Psoas muscle (tissue), 8 donors: ENCODE measurements at places on chromosomes 1 and 21. TPM values are rescaled to one million over a fixed set of nuclear protein-coding genes. Genes with fewer than 3 reads are reported as not detected.
A peak's percentile ranks its signal among the peaks of the same experiment; 100 is the strongest.

DNA sequence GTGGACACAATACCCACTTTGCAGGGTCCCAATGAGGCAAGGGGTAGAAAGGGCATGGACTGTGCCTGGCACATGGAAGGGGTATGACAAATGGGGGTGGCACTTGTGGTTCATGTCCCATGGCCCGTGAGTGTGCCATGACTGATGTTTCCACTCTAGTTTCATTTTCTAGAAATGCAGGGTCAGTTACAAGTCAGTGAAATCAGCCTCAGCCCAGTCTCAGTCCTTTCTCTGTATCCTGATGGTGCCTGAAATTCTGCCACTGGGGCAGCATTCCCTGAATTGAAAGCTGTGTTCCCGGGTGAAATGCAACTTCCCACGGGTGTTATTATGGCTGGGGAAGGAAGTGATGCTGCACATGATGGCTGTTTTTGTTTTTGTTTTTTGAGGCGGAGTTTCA lies 110.8 kb upstream of the ZBTB40 start:
- DNase-seq: no peak

DNA sequence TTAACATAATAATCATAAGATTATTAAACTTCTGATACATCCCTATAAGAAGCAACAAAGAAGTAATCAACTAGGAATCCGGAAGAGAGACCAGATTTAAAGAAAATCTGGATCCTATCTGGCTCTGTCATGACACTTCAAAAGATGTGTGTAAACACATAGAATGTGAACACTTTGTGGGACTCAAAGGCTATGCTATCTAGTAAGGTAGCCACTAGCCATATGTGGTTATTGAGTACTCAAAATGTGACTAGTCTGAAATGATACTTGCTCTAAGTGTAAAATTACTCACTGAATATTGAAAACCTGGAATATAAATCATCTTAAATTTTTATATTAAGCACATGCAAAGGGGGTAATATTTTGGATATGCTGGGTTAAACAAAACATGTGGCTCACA lies 8.7 kb downstream of the FUBP1 start:
- no peak for DNase-seq

DNA sequence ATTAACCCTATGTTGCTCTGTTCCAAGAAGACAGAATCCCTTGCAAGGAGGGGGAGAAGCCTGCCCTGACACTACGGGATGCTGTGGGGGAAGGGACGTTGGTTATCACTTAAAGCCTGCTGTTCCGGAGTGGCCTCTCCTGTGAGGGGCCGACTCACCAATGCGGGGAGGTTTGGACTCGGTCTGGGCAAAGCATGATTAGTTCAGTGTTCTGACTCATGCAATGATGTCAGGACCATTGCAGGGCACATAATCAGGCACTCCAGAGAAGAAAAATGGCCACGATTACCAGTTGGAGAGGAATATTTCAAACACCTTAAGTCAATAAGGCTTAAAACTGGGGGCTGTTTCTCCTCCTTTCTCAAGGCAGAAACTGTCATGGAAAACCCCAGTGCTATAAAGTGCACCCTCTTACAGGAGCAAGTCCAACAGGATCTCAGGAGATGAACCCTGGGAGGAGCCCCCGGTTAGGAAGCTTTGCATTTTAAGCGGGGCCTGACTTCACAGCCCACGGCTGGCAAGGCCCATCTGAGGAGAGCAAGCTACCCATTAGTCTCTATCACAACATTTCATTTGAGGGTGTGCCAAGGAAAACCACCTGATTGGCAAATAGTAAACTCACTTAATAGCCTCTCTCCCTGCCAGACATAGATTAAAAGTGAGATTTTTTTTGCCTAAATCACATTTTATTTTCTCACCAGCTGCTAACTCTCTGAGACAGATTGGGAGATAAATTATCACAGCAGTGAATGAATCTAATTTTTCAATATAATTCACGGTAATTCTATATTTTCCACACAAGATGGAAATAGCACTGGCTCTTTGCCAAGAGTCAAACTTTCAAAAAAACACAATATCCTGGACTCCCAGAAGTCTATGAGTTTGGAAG lies 202.5 kb downstream of the C1orf94 start:
- no peak for DNase-seq

FCGR3B gene
- 1.5 TPM for total RNA-seq

- DNase-seq: no peak
Measured at GRCh38 chr21:44365251-44365966, 12.0 kb downstream of the TRPM2 start.

POMGNT1 gene
- 78.3 TPM for total RNA-seq

GJC2 gene
- total RNA-seq: 0.37 TPM

GRCh38 chr1:41558761-41559171 lies 74.3 kb upstream of the EDN2 start:
- peak; percentile 83 for DNase-seq

- DNase-seq: peak; percentile 14
Measured at GRCh38 chr21:43187715-43188114, 18.9 kb downstream of the CRYAA start.

SIM2 gene
- 0.52 TPM for total RNA-seq

GRCh38 chr1:77360256-77360655 lies 78.4 kb downstream of the AK5 start:
- DNase-seq: no peak

- DNase-seq: no peak
Measured at GRCh38 chr21:25391777-25392176, 215.5 kb downstream of the MRPL39 start.

CELA3B gene
- total RNA-seq: not detected

- DNase-seq: no peak
Measured at GRCh38 chr1:87219141-87219540, 109.5 kb upstream of the LMO4 start.

- no peak for DNase-seq
Measured at GRCh38 chr1:114368560-114369255, 142.3 kb downstream of the TRIM33 start.

- no peak for DNase-seq
Measured at GRCh38 chr1:109816175-109816811, 52.6 kb upstream of the EPS8L3 start.

DNA sequence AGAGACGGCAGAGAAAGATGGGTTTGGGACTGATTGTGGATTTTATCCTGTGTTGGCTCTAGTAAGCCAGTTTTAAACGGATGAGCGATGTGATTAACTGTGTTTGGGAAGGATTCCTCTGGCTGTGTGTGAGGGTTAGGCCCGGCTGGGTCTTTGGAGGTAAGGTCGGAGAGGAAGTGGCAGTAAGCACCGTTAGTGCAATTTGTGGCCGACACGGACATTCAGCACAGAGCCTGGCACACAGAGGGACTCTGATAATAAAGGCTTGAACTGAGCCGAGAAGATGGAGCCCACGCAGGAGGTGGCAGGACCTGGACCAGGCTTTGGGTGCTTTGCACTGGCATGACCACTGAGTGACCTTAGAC lies 1.3 kb downstream of the MTFR1L start:
- no peak for DNase-seq
